NAMALWA (cell line): ENCODE measurements at places on chromosomes 11 and 22.

DNA sequence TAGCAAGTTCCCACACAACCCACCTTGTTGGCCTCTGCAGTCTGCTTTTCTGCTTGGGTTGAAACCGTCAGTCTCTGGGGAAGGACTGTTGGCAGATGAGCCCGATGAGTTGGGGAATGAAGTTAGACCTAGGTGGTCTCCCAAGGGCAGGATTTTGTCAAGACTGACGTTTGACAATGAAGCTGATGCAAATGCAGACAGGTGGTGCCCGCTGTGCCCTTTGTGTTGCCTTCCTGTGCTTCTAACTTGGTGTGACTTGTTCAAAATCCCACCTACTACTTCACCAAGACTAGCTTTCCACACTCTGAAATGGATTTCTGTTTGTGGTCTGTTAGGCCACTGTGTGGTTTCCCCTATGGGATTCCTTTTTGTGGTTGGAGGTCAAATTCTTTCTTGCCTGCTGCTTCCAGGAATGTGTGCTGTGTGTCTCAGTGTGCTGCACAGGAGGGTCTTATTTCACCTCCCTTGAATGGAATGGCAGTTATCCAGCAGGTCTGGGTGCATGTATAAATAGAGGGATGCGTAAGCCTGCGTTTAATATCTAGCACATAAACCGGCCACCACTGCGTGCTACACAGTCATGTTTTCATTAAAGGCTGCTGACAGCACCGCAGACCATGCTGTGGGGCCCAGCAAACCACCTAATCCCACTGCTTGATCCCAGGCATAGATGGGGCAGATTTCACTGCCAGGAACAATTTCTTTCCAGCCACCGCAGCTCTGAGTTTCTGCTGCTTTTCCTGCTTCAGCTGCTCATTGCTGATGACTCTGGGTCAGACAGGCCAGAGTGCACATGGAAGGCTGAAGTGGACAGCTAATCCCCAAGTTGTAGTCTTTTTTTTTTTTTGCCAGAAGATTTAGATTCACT, 44.8 kb downstream of the ADAMTS8 start:
- DNase-seq: no peak

GRCh38 chr11:102763440-102763839, 17.0 kb downstream of the MMP10 start:
- no peak for DNase-seq

DNA sequence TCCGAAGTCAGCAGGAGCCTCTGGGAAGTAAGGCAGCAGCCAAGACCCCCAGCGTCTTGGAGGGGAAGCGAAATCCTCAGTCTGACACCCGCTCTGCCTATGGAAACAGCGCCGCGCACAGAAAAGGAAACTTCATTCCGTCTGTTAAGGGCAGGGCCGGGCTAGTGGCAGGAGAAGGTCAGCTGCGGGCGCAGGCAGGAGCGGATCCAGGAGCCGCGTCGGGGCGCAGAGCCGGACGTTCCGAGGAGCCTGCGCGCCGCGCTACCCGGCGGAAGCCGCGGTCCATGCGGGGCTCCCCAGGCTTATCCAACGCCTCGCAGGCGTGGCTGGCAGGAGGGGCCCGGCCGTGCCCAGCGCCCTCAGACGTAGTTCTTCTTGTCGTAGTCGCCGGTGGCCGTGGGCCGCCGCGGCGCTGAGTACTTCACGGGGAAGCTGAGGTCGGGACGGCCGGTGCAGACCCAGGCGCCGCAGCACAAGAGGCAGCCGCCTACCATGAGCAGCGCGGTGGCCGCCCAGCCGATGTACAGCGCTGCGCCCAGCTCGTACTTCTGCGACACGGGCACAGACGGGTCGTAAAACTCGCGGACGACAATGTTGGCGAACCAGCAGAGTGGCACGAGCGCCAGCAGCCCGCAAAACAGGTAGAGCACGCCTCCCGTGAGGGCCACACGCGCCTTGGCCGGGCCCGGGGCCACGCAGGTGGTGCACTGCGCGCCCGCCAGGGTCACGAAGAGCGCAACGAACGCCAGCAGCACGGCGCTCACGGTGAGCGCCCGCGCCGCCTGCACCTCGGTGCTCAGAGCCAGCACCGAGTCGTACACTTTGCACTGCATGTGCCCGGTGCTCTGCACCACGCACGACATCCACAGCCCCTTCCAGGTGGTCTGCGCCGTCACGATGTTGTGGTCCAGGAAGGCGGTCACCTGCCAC, 705 bp downstream of the CLDN5 start:
- DNase-seq: no peak

GRCh38 chr22:40055143-40055883, 60.6 kb downstream of the FAM83F start:
- DNase-seq: no peak

DNA sequence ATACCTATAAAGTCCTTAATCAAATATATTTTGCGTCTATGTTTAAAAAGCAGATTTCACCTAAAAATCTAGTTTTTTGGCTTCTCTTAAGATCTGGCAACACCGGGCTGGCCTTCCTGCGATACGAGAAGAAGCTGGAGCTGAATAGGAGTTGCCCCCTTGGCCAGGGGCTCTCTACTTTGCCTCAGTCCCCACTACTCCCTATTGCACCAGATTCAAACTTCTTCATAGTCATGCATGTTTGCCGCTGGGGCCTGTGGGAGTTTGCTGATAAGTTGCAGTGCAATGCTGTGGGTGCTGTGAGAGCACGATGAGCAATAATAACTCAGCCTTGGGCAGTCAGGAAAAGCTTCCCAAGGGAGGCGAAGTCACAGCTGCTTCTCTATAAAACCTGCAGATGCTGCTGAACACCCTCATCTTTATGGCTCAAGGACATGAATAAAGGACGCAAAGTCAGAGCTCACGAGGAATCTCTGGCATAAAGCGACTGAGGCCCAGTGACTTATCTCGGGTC, 15.2 kb upstream of the EIF3D start:
- DNase-seq: no peak

DNA sequence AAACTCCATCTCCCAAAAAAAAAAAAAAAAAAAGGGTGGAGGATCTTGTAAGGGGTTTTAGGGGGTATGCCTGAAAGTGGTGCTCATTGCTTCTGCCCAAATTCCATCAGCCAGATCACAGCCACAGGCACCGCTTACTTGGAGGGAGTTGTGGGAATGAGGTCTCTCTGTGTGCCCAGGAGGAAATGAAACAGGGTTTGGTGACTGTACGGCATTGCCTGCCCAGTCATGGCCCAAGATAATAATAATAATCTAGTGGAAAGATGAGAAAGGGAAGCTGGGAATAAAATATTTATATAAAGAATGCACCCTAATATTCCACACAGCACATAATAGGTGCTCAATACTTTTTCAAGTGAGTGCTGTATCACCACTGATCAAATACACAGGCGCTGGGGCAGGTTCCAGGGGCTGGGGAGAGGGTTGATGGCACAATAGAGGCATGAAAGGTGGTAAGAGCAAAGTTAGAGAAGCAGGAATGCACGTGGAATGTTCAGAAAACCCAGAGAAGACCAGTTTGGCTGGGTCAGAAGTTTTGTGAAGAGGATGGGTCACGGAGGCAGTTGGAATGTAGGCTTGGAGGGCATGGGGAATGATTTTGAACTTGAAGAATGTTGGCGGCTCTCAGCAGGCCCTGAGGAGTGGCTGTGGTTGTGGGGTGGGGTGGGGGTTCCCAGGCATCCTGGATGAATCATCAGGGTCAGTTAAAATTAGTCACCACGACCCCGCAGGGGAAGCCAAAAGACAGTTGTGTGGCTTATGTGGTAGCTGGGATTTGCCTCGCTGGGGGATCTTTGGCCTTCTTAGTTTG, 12.5 kb upstream of the MB start:
- no peak for DNase-seq

DNA sequence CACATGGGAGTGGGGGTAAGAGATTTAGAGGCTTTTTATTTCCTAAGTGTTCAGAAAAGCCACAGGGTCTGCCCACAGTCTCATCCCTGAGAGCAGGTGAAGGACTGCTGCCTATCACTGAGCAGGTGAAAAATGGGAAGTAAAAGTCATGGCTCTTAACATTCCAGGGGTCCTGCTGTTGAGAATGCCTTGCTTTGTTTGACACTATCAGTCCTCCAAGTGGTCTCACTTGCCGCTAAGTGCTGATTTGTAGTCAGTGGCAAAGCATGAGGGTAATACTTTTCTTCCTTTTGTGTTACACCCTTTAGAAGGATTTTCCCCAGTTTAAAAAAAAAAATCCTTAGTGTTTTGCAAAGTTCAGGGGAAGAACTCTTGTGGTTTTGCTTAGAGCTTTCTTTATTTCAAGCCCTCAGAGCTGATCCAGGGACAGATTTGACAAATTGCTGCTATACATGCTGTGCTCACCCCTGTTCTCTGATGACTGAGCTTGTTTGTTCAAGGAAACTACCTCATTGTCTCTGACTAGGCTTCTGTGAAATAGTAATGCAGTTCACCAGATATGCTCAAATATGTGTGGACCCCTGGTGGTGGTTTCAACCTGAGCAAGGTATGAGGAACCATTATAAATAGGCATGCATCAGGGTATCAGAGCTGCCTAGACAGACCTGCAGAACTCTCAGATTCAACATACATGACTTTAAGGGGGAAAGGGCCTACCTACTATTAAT, 141.0 kb downstream of the ARHGAP42 start:
- peak; percentile 66 for DNase-seq

DNA sequence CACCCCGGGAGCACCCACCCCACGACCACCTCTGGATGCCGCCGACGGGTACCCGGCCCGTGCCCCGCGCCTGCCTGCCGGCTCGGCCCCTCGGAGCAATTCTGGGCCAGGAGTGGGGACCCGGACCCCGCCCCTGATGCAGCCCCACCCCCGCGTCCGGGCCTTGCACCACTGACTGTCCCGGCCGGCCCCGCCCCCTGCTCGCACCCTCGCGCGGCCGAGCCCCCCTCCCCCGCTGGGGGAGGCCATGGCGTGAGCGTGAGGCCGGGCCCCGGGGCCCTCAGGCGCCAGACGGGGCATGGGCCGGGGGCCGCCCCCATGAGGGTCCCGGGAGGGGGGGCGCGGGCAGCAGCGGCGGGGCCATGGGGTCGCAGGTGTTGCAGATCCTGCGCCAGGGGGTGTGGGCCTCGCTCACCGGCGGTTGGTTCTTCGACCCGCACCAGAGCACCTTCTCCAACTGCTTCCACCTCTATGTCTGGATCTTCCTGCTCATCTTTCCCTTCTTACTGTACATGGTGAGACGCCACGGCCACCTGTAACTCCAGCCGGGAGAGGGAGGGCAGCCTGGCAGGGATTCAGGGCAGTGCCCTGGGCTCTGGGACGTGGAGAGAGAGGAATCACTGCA, 486 bp downstream of the PCNX3 start:
- DNase-seq: peak; percentile 65

DNA sequence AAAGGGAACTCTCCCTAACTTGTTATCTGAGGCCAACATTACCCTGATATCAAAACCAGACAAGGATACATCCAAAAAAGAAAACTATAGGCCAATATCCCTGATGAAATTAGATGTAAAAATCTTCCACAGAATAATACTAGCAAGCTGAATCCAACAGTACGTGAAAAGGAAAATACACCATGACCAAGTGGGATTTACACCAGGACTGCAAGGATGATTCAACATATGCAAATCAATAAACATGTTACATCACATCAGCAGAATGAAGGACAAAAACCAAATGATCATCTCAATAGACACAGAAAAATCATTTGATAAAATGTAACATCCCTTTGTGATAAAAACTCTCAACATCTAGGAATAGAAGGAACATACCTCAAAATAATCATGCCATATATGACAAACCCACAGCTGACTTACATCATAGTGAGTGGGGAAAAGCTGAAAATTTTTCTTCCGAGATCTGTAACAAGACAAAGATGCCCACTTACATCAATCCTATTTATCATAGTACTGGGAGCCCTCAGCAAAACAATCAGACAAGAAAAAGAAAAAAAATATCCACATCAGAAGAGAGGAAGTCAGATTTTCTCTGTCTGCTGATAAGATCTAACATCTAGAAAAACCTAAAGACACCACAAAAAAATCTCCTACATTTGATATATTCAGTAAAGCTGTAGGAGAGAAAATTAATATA, 703.3 kb upstream of the ANO5 start:
- no peak for DNase-seq

- DNase-seq: no peak
These were observed 185.3 kb upstream of the ISX start for GRCh38 chr22:34880662-34881061.

- peak; percentile 9 for DNase-seq
These were observed 59.9 kb upstream of the RRAS2 start for GRCh38 chr11:14418801-14419417.

- no peak for DNase-seq
These were observed 79.3 kb downstream of the CYP2R1 start for GRCh38 chr11:14812757-14813156.

DNA sequence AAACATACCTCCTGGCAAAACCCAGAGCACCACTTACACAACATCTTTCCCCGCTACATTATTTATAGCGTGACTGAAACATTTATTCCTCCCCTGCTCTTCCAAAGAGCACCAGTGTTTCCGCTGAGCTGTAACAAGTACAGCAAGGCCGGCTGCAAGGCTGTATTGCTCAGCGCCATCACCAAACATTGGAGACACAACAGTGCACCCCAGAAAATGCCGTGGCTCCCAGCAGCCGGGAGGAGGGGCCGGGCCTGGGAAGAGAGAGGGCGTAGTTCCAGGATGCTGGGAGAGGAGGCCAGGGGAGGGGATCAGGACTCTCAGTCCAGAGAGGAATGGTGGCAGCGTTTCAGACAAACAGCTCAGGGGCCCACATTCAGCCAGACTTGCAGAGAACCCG, 133.2 kb downstream of the DSCAML1 start:
- DNase-seq: no peak

- DNase-seq: no peak
These were observed 173.9 kb downstream of the NAV2 start for GRCh38 chr11:19886498-19886897.

- DNase-seq: no peak
These were observed 7.5 kb downstream of the NARS2 start for GRCh38 chr11:78567209-78567608.

DNA sequence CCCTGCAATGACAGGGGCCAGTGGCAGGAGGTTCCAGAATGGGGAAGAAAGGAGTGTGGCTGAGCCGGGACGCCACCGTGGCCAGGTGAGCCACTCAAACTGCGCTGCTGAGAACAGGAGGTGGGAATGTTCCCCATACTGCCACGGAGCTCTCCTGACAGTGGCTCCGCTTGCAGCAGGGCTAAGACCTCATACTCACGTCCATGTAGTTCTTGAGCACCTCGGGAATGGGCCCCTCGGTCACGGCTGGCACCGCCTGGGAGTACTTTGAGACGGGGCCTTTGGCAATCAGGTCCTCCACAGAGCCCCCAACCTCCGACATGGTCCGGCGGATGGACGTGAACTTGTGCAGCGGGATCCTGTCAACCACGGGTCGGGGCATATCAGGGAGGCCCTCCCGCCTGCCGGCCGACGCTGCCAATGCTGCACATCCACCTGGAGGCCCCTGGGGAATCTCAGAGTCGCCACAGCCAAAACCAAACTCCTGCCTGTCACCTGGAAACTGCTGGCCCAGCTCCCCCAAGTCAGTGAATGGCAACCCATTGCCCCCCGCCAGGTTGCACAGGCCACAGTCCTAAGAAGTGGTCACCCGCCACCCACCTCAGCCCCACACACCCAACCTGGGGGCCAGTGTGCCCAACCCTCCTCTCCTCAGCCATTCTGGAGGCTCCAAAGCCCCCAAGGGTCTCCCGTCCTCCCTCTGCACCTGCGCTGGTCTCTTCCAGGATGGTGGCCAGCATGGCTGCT, 2.4 kb downstream of the CTSD start:
- DNase-seq: no peak

GRCh38 chr11:96306933-96307775, 35.8 kb downstream of the MAML2 start:
- DNase-seq: no peak
